Esophagus mucosa (tissue), 1 donor: ENCODE measurements at places on chromosomes 4 and X. TPM values are rescaled to one million over a fixed set of nuclear protein-coding genes. Genes with fewer than 3 reads are reported as not detected.

GRPR gene
- total RNA-seq: not detected

XPNPEP2 gene
- total RNA-seq: 0.36 TPM

PSAPL1 gene
- not detected for total RNA-seq

DNA sequence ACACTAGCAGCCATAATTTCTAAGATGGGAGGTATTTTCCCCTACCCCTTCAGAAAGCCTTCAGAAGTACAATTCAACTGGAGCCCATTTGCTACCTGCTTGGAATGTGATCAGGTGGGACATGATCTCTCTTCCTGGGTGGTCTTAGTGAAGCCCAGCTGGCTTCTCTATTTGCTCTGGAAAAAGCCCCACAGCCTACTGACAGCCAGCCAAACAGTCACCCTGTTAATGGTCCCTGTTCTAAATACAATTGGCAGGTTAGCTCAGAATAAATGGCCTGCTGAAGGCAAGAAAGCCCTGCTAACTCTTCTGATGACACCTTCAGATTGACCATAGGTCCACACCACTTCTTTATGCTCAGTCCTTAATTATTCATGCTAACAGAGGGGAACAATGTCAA, 39.9 kb downstream of the HS6ST2 start:
- ATAC-seq: no peak

DNA sequence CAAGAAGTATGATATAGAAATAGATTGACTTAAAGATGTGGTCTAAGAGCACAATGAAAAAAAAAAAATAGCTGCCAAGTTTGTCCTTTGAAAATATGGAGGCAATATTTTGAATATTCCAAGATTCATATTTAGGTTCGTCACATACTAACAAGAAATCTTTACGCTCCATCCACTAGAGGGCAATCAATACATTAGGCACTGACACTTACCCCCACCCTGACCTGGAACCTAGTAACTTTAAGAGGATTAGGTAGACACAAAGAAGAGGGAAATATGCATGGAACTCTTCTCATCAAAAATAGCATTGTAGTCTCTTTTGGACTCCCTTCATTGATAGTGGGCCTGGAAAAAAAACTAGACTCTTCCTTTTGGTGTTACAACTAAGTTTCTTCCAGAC, 1108.1 kb downstream of the PCDH19 start:
- ATAC-seq: no peak

GRCh38 chrX:115912372-115912897, 258.1 kb upstream of the AGTR2 start:
- ATAC-seq: peak; percentile 38

DNA sequence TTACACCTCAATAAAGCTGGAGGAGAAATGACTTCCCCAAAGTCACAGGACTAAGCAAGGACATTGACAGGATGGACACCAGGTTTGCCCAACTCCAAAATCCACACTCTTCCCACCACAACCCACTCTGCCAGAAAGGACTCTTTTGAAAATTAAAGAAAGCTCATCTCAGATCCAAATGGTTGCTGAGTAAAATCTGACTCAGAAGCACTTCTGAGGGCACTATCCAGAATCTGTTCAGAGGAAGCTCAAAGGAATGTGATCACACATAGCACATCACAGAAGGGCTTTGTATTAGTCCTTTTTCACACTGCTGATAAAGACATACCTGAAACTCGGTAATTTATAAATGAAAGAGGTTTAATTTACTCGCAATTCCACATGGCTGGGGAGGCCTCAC, 155.5 kb downstream of the RAB28 start:
- ATAC-seq: no peak

DNA sequence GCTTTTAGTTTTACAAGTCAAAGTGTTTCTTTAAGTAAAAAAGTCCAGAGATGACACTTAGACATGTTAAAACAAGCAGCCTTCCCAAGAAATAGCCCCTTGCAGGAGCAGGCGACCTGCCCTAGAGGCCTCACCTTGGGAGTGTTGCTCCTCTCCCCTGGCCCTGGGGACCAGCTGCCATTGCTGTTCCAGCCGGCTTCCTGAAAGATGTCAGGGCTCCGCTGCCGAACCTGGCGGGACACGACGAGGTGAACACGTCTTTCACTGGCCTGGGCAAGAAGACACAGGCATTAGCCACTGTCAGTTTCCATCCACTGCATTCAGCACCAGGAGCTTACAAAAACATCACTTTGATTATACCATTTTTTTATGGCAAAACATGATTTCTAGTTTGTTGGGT, 104.1 kb downstream of the FIP1L1 start:
- no peak for ATAC-seq

DNA sequence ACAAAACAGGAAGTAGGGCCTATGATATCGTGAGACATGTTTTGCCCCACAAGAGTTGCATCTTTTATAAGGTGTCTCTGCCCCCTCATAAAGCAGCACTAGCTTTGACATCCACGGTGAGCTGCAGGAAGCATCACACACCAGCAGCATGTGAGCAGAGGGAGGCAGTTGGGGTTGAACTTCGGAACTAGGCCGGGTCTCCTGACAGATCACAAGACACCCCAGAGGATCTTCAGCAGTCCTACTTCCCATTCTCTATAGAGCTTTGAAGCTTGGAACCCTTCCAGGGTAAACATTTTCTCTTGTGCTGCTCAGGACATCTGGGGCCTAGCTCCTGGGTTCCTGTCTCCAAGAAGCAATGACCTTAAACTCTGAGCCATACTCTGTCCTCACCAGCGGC, 27.5 kb downstream of the YY2 start:
- ATAC-seq: no peak

- no peak for ATAC-seq
Observed at GRCh38 chrX:75291611-75292010, 17.7 kb downstream of the UPRT start.

DNA sequence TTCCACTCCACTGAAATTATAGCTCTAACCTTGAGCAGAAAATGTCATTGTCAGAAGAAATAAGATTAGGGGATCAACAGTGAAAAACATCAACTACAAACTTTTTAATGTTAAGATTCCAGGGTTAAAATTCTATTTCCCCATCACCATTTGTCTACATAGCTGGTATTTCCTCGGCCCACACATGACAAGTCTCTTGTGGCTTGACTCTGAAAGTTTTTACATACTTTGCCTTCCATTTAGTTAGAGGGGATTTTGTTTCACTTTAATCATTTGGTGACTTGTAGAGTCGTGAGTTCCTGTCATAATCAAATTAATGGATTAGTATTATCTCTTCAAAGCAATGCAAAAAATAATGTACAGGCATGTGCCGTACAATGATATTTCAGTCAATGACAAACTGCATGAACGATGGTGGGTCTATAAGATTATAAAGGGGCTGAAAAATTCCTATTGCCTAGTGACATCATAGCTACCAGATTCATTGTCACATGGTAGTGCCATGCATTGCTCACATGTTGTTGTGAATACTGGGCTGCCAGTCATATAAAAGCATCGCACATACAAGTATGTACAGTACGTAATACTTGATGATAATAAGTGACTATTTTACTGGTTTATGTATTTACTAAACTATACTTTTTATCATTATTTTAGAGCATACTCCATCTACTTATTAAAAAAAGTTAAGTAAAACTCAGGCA, 72.0 kb downstream of the ING2 start:
- no peak for ATAC-seq

DNA sequence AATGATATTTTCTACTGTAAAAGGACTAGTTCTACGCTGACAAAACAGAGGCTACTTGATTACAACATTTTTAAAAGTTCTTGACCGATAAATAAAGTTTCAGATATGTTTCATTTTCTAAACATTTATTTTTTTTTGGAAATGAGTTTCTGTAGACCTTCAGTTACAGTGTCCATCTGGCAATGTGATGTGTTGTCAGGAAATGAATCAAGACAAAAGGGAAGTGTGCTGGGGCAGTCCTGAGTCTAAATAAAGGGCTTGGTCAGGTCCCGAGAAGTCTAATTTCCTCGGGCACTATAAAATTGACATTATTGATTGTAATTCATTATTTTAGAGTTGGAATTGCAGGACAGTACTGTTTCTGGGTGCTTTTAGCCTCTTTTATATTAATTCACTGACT, 57.0 kb upstream of the FTHL17 start:
- no peak for ATAC-seq

DNA sequence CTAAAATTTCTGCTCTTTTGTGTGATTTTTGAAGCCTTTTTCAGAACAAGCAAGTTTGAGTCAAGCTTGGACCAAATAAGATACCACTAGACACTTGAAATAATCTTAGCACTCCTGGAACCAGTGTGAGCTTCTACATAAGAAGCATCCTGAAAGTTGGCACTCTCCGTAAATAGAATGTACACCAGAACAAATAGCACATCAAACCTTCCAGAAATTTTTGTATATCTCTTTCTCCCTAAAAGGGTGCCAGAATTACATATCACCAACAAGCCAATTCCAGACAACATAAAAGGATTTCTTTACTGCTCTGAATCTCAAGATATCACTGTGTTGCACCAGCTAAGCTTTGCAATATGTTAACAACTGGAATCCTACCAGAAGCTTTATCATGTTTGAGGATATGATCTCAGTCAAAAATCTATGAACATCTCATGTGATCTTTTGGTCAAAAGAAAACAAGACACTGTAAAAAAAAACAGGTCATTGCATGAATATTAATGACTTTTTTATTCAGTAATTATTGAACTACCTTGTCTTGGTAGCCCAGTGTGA, 117.2 kb downstream of the PRSS12 start:
- no peak for ATAC-seq

- ATAC-seq: no peak
Observed at GRCh38 chr4:78561677-78562076, 10.1 kb downstream of the ANXA3 start.

DNA sequence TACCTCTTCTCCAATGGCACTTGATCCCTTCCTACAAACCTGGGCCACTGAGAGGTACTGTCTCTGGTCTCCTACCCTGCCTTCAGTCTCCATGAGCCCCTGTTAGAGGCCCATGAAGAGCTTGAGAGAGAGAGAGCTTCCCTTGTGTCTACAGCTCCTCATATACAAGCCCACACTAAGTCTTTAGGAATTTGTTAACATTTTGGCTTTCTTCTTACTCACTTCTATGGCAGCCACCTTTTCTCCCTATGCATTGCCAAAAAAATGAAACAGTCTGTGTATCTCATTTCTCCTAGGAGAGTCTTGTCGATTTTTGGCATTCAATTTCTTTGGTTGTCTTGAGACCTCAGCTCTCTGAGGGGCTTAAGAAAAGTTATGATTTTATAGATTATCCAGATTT, 90.9 kb upstream of the LNX1 start:
- no peak for ATAC-seq

DNA sequence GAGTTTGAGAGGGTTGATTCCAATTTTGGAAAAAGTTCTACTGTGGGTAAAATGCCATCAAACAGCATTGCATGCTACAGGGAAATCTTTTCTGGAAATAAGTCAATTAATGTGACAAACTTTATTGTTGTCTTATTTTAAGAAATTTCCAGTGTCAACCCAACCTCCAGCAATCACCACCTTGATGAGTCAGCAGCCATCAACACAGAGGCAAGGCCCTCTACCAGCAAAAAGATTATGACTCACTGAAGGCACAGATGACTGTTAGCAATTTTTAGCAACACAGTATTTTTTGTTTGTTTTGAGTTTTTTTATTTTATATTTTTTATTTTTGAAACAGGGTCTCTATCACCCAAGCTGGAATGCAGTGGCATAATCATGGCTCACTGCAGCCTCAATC, 165.4 kb upstream of the C1QTNF7 start:
- ATAC-seq: no peak

- no peak for ATAC-seq
Observed at GRCh38 chrX:31319586-31319985, 247.7 kb upstream of the FTHL17 start.

GRCh38 chr4:82268050-82268825, 105.6 kb downstream of the HNRNPD start:
- ATAC-seq: peak; percentile 88

- ATAC-seq: no peak
Observed at GRCh38 chrX:13968198-13968597, 61.5 kb downstream of the GEMIN8 start.

DNA sequence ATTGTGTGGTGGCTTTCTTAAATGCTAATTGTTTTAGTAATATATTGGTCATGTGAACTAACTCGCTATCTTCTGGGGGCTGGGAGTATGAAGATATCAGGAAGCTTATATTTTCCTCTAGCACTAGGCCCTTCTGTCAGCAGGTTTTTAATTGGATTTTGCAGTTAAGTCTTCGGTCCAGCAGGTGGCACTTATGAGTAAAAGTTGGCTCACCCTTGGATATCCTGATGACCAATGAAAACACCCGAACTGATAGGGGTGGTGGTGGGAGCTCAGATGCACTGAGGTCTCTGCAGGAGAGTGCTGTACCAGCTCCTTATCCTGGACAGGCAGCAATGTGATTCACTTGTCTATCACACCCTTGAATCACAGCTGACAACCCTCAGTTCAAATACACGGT, 1365.8 kb upstream of the DIAPH2 start:
- no peak for ATAC-seq

DNA sequence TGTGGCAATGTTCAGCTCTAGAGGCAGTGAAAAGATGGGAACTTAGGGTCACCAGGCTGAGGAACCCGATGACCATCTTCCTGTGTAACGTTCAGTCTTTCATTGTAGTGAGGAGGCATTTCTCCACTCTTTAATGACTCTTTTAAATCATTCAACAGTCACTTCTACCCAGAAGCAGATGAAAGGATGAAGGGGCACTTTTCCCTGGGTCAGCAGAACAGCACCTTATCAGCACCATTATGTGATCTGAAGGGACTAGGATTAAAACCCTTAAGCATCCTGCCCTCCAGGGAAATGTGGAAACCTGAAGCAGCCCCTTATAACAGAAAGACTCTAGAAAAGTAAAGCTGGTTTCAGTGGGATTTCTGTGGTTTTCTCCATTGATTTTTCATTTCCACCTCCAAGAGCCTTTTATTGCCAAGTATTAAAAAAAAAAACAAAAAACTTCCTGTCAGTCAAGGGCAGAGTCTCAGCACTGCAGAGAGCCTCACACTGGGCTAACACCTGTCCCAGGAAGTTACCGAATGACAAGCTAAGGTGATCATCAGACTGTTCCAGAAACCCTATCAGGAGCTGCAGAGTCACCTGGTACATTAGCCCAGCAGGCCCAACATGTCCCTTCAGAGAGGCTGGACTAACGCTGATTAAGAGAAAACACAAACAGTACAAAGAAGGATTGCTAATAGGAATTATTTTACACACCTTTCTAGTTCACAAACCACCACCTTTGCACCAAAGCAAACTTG, 185.9 kb downstream of the SHROOM3 start:
- ATAC-seq: peak; percentile 88
